A549 (cell line): ENCODE measurements at places on chromosomes 16 and 17.

DNA sequence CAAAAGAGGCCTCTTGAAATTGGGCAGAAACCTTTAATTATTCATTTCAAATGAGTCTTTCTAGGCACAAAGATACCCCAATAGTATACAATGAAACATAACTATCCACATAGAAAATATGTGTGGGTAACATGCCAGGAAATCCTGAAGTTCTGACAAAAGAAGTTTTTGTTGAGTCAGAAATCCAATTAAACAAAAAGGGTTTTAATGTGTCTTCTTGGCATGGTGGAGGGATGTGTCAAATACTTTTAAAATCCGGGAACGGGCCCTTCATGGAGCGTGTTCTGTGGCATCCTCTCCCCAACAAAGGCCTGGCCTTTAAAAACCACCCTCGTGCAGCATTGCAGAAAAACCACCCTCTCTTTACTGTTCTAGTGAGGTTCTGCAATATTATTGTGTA is 14.2 kb downstream of the CDRT4 start:
- DNase-seq, result no peak

- DNase-seq, result no peak
Measured at GRCh38 chr16:1615761-1616160, 3.6 kb downstream of the CRAMP1 start.

DNA sequence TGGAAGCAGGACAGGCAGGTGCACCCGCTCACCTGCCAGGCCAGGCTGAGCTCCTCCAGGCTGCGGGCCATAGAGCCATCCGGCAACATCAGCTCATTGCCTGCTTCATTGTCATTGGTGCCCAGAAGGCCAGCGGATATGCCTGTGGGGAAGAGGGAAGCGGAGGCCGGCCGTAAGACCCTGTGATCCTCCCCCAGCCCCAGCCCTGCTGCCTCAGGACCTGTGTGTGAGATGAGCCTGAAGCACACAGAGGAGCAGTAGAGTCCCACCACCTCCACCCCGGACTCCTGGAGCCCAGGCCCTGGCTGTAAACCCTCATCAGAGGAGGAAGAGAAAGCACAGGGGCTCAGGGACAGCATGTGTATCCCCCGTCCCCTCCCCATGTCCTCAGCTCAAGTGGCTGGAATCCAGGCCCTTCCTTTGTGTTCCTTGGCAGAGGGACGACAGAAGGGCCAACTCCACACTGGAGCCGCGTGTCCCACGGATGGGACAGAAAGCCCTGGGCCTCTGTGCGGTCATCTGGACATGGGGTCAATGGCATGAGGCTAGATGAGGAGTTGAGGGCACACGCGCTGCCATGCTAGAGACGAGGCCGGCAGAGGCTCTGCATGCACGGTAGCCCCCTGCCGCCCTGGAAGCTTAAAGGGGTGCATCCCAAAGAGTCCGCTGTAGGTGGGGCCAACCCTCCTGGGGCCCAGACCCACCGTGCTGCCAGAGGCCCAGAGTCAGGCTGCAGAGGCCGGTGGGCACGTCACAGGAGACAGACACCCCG is 39.1 kb downstream of the RMI2 start:
- DNase-seq, result no peak

DNA sequence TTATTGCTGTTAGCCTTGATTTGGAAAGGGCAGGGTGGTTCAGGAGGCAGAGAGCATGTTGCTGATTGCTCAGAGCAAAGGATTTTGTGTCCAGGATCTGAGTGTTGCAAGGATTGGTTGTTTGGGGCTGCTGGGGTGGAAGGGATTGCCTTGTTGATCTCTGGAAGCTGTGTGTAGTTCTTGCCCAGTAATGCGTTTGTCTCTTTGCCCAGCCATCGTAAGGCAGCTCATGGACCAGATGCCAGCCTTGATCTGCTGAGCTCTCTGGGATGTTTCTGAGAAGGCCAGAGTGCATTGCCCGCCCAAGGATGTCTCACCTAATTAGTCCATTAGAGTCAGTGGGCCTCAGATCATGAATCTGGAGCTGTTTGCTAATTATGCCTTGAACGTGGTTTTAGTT is 33.6 kb downstream of the NKD1 start:
- no peak for DNase-seq

GRCh38 chr16:85029981-85030401 is 2.4 kb downstream of the KIAA0513 start:
- no peak for DNase-seq

DNA sequence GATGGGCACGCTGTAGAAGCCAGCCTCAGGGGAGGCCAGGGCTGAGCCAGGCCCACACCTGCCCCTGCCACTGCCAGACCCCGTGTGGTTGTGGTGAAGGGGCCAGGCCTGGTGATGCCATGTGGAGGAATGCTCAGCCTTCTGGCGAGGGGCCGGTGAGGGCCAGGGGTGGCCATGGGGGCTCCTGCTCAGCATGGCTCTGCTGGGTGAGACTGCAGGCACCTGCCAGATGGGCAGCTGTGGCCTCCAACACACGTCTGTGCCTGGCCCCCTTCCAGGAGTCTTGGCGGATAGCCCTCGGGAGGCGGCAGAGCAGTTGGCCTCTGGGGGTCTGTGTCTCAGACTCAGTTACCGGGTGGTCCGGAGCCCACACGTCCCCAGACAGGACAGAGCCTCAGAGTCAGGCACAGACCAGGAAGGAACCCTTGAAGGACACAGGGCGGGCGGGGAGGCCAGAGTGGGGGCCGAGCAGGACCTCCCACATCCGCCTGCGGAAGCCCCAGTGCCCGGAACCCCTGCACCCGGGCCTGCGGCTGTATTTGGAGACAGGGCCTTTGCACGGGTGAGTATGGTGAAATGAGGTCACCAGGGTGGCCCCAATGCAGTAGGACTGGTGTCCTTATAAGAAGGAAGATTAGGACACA is 22.5 kb upstream of the CHMP6 start:
- DNase-seq, result no peak

- no peak for DNase-seq
Measured at GRCh38 chr17:64256913-64257807, 5.9 kb downstream of the TEX2 start.

- peak; percentile 66 for DNase-seq
Measured at GRCh38 chr17:3794557-3795389, 6.2 kb downstream of the ITGAE start.

DNA sequence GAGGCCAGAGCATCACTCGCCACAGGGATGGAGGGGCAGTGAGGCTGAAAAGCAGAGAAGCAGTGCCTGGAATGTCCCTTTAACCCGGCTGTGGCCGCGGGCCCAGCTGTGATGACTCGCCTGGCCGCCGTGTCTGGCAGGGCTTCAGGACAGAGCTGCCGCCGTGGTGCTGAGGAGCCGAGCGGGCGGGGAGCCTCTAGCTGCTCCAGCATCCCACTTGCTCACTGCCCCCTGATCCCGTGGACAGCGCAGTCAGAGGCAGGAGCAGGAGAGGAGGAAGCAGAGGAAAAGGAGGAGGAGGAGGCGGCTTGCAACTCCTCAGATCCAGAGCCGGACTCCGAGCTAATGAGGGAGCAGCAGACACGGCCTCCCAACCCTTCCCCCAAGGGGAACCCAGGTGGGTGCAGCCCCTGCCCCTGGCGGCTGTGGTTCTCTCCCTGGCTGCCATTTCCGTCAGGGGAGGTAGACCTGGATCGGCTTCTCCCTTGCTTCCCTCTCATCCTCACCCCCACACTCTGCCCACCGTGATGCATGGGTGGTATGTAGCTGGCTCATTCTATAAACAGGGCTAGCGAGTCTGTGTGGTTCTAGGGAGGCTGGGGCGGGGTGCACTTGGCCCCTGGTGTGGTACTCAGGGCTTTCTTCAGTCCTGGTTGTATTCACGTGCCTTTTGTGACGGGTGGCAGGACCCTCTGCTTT is 165.7 kb downstream of the CMIP start:
- DNase-seq, result no peak

DNA sequence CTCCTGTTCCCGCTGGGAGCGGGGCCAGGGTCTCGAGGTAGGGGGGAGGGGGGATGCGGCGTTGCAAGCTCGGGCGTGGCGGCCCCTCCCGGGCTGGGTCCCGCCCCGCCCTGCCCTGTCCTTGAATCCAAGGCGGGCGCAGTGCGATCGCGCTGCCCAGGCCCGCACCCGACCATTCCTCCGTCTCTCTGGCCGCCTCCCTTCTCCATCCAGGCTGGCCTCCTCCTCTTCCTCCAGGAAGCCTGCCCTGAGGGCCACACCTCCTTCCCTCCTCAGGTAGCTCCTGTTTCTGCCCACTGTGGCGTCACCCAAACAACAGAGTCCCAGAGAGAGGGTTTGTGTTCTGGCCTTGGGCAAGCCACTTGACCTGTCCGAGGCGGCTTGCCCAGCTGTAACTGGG is 43.0 kb upstream of the TAC4 start:
- DNase-seq, result no peak

DNA sequence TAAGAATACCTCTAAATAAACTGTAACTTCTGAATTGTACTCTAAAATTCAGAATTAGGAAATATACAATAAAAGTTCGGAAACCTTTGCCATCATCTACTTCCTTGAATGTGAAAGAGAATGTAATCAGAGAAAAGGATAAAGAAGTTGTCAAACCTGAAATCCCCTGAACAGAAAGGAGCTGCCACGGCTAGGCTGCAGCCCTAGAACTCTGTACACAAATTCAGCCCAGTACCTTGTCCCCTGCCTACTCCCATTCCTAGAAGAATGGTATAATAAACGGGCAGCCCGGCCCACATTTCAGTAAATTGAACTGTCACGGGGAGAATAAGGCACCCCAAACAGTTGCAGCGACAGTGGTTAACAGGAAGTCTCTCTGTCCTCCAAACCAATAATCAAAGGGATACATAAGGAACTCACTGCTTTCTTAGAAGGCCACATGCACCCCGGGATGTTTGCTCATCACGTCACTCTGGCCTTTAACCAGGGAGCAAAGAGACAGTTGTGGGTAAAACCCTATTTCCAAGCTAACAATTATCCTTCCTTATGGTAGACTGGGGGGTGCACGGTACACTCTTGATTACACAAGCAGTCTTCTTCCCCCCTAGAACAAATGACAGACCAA is 24.3 kb upstream of the RFFL start:
- no peak for DNase-seq

DNA sequence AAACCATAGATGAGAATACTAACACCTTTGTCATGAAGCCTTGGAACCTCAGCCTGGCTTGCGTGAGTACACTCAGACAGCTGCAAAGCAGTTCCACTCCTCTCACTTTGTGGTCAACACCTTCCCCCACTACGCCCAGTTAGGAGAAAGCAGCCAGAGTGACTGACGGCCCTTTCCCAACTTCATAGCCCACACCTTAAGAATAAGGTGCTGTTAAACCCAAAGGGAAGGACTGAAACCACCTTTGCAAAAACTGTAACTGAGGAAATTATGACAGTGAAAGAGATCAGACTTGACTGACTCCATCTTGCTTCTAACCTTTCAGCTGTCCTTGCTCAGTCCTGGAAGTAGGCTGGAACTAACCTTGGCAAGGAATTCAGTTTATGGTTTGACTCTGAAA is 13.7 kb downstream of the N4BP1 start:
- DNase-seq, result no peak

- no peak for DNase-seq
Measured at GRCh38 chr17:59333836-59334235, 2.4 kb downstream of the YPEL2 start.

DNA sequence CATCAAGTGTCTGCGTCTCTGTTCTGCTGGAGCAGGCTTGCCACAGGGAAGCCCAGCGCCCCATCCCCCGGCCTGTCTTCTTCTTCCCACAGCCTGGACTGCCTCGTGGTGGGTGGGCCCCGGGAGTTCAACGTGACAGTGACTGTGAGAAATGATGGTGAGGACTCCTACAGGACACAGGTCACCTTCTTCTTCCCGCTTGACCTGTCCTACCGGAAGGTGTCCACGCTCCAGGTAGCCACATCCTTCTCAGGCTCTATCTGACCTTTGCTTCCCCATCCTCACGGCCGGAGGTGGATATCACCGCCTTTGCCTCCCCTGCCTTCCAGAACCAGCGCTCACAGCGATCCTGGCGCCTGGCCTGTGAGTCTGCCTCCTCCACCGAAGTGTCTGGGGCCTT is 29.8 kb upstream of the ITGAX start:
- no peak for DNase-seq

GRCh38 chr16:23832882-23833281 is 2.9 kb upstream of the PRKCB start:
- DNase-seq, result no peak

DNA sequence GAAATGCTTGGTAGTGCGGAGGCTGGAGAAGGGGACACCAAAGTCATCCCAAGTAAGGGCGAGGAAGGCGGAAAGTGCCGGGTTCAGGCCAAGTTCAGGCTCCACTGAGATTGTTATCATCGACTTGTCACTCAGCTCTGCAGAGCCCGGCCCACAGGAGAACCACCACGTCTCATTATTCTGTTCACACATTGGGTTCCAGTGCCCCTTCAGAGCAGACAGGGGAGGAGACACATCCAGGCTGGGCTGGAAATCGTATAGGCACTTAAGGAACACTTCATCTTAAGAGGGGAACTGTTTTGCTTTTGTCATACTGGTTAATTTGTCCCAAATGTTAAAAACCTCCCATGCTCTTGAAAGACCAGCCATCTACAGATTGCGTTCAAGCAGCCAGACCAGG is 118.3 kb upstream of the ADAMTS18 start:
- no peak for DNase-seq

DNA sequence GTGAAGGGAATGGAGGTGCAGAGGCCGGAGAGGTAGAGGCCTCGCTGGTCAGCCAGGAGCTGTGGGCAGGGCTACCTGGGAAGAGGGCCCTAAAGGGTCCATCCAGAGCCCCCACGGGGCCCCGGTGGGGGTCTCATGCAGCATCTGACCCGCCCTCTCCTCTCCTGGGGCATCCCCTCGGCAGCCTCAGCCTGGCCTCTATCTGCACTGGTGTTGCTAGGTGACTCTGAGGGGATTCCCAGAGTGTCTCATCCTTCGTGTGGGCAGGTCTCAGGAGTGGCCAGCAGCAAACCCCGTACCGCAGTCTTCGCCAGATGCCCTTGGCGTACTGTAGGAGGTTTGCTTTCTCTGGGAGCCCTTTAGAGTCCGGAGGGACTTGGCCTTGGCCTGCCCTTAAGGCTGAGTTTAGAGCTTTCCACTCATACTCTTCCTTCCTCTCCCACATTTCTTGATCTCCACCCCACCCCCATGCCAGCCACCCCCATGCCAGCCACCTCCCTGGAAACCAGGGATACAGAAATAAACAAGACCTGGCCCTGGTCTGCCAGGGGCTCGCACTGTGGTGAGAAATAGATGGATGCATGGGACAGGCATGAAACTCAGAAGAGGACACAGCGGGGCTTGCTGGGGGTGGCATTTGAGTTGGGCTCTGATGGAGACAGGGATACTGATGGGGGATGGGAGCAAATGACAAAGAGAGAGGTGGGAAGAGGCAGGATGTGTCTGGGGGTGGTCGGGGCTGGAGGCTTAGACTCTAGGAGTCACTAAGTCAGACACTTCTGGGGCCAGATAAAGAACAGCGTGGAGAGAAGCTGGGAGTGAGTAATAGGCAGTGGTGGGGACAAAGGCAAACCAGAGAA is 9.9 kb downstream of the SLC5A10 start:
- DNase-seq, result peak; percentile 64

DNA sequence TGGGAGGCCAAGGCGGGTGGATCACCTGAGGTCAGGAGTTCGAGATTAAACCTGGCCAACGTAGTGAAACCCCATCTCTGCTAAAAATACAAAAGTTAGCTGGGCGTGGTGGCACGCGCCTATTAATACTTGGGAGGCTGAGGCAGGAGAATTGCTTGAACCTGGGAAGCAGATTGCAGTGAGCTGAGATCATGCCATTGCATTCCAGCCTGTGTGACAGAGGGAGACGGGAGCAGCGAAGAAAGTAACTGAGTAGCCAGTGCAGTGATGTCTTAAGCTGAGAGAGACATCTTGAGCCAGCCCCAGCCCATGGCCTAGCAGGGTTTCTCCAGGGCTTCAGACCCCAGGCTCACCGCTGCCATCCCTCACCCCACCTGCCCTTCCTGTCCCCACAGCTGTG is 9.8 kb upstream of the SMIM5 start:
- DNase-seq, result no peak

GRCh38 chr17:73773702-73774101 is 129.5 kb upstream of the SDK2 start:
- no peak for DNase-seq
